Stimulated activated CD8-positive, alpha-beta memory T cell treated with anti-CD3 and anti-CD28 coated beads, Interleukin-2, amount 100 ng/mL, for 1 hour (primary cell): ENCODE measurements at places on chromosomes 11 and 22.

DNA sequence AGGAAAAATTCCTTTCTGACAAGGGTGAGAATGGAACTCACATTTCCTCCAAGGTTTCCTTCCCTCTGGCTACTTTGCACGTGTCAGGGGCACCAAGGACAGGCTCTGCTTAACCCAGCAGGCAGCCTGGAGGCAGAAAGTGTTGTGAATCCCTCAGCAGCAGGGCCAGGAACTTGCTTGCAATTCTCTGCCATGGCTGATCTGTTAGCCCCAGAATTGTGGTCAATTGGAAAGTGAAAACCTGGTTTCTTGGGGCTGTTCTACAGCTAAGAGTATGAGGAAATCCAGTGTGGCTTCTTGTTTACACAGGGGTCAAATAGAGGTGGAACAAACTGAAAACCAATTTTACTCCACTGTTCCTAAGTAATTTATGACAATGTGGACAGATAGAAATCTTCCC is 38.3 kb upstream of the CEP295 start:
- DNase-seq, result no peak

DNA sequence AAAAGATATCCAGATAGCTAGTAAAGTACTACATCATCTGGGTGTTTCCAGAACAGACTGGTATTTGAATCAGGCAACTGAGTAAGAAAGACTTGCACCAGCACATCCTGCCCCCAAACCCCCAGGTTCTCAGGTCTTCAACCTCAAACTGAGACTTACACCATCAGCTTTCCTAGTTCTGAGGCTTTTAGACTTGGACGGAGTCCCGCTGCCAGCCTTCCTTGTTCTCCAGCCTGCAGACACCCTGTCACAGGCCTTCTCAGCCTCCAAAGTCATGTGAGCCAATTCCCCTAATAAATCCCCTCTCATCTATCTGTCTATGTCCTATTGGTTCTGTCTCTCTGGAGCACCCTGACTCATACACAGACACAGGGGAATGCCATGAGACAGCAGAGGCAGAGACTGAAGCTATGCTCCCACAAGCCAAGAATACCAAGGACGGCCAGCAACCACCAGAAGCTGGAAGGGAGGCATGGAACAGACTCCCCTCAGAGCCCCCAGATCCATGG is 10.9 kb downstream of the SMCO4 start:
- no peak for DNase-seq

DNA sequence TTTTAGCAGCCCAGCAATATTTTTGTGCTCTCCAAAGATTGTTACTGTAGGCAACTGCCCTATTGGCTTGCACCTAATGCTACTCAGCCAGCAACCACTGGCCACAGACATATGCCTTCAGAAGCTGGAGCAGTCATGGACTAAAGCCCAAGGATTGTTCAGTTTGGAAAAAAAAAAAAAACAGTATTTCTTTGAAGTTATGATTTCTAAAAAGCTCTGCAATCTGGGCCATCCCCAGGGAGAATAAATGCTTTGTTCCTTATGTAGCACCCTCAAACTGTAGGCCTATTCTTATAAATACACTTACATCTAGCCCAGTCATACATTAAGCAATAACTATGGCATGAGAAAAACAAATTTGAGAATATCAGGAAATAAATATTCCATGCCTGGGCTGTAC is 2190.5 kb upstream of the RAG2 start:
- no peak for DNase-seq

GRCh38 chr22:43007519-43008102 is 7.3 kb downstream of the PACSIN2 start:
- no peak for DNase-seq

- no peak for DNase-seq
Measured at GRCh38 chr11:94112206-94112953, 16.3 kb upstream of the PANX1 start.

DNA sequence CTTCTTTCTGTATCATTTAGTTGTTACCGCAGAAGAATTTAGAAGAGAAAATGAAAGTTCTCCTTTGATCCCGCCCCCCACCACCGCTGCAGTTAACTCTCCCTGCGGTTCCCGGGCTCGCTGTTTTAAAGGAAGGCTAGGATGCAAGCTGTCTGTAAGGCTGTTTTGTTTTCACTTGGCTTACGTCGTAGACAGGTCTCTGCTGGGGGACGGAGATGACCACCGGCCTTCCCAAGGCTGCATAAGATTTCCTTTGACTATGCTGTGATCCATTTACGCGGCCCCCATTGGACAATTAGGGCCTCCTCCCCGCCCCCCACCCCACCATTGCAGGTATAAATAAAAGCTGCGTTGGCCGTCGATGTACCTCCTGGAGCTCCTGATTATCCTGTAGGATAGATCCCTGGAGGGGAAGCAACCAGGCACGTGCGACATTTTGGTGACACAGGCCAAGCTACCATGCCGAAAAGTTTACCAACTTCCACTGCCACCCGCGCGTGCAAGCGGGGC is 1.4 kb upstream of the CPT1A start:
- DNase-seq, result no peak

DNA sequence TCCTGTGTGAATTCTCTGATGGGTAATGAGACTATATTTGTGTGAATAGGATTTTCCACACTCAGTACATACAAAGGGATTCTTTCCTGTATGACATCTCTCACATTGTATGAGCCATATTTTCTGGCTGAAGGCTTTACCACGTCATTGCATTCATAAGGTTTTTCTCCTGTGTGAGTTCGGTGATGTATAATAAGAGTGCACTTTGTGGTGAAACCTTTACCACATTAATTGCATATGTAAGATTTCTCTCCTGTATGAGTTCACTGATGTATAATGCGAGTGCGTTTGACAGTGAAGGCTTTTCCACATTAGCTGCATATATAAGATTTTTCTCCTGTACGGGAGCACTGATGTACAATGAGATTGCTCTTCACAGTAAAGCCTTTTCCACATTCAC is 455.4 kb upstream of the CNTN5 start:
- no peak for DNase-seq

GRCh38 chr22:19291580-19292457 is at the start of gene CLTCL1:
CLTCL1 (minus strand) TSS chr22:19291719; CDS start chr22:19291641, 78 bp downstream.
- DNase-seq, result peak; percentile 52

DNA sequence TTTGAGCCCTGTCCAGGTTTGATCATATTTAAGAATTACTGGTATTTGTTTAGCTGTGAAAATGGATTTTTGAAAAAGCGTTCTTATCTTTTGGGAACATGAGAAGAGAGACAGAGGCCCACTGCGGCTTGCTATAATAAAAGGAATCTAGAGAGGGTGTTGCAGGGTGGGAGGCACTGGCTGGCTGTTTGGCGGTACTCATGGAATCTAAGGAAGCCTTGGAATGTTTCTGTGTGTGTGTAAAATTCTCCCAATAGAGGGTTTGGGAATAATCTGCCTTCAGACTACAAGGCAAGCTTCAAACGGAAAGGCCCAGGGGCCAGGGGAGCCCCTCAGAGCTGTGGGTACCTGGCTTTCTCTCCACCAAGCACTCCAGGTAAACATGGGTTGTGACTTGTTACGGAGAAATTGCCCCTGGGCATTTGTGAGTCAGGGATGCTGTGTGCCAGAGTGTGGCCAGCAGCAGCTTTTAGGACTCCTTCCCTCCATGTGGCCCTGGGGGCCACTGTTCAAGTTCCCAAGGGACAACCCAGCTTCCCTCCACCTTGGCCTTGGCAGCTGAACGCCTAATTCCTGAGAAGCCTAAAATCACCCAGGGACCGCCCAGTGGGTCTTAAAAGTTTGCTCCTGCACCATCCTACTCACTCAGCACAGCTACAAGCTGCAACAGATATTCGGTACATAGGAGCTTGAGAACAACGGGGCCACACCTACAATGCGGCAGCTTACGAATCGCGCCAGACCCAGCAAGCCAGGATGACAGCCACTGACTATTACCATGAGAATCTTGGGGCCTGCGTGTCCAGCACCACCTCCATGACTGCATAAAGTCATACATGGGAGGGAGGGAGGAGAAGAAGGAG is 14.1 kb upstream of the SYT8 start:
- no peak for DNase-seq

DNA sequence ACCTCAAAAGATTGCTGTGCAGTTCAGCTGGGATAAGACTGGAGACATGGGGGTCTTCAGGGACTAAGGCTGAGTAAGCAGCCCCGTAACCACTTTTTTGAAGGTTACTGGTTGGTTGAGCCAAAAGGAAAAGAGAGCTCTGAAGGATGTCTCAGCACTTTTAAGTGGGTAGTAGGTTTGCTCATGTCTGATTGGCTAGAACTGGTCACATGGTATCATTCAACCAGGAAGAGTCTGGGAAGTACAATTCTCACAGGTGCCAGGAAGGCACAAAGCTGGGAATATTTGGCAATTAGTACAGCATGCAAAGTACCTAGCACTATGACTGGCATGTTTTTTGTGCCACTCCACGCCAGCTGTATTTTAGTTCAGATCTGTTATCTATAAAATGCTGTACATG is 58.1 kb downstream of the SNX19 start:
- no peak for DNase-seq

DNA sequence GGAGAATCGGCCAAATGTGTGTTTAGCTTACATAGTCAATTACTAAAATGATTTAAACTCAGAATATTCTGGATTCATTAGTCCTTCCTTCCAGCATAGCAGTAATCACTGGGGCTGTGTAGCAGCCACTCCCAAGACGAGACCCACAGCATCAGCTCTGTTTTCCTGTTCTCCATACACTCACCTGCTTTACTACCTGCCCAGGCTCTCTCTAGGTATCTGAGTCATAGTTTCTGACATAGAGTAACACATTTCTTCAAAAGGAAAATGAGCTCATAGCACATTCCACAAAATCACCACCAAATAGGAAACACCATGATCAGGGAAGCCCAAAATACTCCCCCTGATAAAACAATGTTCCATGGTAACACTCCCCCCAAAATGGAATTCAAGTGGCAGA is 22.9 kb downstream of the MORC2 start:
- DNase-seq, result no peak

GRCh38 chr11:46914363-46914762 is 4.0 kb downstream of the LRP4 start:
- DNase-seq, result no peak

- DNase-seq, result no peak
Measured at GRCh38 chr22:27798511-27799014, 3.0 kb downstream of the MN1 start.

DNA sequence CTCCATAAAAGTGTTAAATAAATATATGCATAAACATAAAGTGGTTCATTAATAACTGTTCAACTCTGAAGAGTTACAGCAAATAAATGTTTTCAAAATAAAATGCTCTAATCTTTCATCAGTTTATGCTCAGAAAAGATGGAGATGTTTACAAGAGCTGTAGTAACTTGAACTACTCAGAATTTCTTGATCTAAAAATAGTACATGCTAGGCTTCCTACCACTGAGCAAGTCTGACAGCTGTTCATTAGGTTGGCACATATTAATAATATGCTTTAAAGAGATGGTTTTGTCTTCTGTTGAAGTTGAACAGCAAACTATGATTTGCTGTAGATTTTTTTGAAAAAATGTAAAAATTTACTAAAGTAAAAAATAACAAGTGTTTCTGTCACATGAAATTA is 10.8 kb upstream of the SLN start:
- no peak for DNase-seq

- DNase-seq, result no peak
Measured at GRCh38 chr22:38412435-38413084, 42.4 kb downstream of the KCNJ4 start.

- DNase-seq, result no peak
Measured at GRCh38 chr11:119590651-119591351, 138.2 kb downstream of the NECTIN1 start.

DNA sequence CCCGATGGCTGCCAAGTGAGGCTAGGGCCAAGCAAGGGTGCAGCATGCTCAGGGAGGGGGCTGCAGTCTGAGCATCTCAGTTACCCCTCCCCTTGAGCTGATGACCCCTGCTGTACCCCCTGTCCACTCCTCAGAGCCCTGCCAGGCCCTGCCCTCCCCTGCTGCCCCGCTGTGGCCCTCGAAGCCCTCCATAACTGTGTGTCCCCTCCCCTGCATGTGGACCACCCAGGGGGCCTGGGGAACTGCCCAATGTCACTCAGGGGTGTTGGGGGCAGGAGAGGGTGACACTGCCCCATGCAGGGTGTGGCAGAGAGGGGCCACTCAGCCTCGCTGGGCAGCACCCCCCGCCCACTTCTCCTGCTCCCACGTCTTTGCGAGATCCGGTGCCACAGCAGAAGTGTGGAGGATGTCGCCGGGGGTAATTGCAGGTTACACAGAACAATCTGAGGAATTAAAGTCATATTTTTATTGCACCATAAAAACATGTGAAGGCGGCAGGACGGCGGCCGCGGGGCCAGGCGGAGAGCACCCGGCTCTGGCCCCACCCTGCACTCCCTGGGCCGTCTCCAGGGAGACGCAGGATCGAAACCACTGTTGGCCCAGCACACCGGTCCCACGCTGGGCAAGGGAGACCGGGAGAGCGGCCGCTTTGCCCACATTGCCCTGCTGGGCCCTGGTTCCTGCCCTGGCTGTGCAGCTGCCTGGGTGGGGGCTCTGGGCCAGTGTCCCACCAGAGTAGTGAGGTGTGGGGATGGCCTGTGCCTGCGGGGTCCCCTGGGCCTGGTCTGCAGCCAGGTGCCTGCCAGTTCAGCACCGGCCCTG is 18.7 kb upstream of the GNB1L start:
- DNase-seq, result no peak

- no peak for DNase-seq
Measured at GRCh38 chr22:17436382-17436980, 67.2 kb downstream of the CECR2 start.
